Kidney glomerular epithelial cell (primary cell): ENCODE measurements at places on chromosomes 5 and 9.

DNA sequence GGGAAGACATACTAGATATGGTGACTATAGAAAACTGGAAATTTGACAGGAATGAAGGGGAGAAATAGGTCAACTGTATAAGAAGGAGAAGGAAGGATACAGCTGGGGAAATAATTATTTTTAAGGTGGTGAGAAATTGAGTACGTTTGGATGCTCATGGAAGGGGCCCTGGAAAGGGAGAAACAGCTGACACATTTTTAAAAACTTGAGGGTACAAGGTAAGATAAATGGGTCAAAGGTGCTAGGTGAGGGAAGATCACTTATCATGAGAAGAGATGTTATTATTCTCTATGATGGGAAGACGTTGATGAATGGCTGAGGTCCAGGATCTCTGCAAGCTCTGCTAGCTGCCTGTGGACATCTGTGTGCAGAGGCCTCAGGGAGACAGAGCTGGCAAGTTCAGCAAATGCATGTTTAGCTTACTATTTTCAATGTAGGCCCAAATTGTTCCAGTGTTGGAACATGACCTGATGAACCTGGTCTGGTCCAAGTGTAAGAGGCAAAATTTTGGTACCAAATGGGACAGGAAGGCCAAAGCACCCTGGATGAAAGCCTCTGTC, 181.7 kb downstream of the MTRR start:
- no peak for DNase-seq

DNA sequence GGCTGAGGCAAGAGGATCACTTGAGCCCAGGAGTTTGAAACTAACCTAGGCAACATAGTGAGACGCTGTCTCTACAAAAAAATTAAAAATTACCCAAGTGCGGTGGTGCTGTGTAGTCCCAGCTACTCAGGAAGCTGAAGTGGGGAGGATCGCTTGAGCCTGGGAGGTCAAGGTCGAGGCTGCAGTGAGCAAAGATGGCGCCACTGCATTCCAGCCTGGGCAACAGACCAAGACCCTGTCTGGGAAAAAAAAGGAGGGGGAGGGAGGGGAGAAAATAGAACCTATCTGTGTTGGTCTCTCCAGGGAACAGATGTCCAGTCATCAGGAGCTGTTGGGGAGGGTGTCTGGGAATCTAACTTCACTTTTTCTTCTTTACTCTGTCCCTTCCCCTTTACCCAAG, 24.3 kb downstream of the MAT2B start:
- no peak for DNase-seq

DNA sequence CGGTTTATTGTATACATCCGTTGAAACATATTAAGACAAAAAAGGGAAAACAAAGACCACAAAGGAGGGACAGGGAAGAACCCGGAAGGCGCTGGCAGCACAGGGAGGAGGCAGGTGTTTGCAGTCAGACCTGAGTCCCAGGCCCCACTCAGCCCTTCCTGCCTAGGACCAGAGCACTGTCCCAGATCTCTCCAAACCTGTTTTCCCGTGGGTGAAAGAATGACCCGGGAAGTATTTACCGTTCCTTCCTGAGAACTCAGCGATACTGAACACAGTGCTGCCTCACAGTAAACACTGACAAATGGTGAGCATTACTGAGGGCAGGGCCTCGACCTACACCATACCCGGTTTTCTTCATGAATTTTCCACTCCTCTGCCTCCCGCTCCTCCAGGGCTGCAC, 1.2 kb downstream of the ABO start:
- no peak for DNase-seq

DNA sequence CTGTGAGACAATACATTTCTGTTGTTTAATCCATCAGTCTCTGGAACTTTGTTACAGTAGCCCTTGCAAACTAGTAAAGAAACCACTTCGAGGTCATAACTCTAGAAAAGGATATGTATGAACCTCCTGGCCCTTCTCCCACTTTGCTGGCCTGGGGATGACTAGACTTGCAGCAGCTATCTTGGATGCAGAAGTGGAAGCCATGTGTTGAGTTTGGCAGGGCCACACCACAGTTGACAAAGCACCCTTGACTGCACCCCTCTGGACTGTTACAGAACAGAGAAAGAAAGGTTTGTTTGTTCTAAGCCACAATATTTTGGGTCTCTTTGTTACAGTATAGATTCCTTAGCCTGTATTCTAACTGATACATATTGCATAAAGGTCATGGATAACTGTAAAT, 183.2 kb upstream of the TAS2R1 start:
- DNase-seq = no peak

DNA sequence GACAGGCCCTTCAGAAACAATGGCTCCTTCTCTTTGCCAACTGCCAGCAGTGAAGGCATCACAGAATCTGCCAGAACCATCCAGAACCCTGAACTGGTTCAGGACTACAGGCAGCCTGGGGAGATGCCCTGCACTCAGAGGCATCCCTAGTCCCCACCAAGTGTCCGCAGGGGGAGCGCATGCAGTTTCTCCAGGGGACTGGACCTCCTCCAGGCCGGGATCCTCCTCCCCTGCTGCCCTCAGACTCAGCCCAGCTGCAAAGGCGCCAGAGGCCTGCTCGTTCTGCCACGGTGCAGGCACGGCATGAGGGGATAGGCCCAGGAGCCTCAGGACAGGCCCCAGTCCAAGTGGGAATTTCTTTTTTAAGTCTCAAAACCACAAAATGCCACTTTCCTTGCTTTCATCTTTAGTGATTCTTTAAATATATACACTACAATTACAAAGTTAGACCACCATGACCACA, 72.0 kb downstream of the SEMA4D start:
- DNase-seq = no peak

DNA sequence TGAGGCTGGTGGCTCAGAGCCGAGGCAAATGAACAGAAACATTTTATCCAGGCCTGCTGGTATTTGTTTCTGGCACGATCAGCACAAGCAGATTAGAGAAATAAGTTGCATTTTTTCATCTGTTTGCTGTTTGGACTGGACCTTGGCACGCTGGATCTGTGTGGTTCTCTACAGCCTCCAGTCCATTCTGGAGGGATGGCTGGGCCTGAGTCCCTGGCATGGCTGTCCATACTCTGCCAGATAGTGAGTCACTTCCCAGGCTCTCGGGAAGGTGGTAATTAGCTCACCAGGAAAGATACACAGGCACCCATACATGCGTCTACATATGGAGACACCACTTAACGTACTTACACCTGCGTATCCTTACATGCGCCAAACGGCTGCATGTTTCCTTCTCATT, 78.6 kb downstream of the SPRY4 start:
- DNase-seq = no peak

- DNase-seq = peak; percentile 27
Observed at GRCh38 chr5:144427866-144428265, 257.2 kb downstream of the KCTD16 start.

- no peak for DNase-seq
Observed at GRCh38 chr5:150562832-150563231, 54.9 kb downstream of the NDST1 start.

- no peak for DNase-seq
Observed at GRCh38 chr5:158198636-158199035, 339.7 kb upstream of the CLINT1 start.

GRCh38 chr9:135663451-135663770, 302 bp downstream of the LCN9 start:
- DNase-seq = no peak

DNA sequence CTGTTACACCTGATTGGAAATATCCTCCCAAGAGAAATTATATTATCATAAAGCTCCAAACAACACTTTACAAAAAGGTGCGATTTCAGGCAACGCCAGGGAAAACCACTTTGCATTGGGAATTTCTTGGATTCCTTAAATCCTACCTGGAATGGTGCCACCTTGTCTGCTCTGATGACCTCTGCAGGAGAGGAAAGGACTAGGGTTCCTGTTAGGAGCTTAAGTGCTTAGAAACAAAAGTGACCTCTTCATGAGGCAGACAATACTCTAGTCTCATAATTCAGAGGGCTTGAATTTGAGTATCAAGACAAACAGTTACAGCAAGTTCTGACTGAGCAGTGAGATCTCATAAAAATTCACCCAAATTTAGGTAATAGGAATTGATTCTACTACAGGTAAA, 33.9 kb upstream of the GLIS3 start:
- no peak for DNase-seq

DNA sequence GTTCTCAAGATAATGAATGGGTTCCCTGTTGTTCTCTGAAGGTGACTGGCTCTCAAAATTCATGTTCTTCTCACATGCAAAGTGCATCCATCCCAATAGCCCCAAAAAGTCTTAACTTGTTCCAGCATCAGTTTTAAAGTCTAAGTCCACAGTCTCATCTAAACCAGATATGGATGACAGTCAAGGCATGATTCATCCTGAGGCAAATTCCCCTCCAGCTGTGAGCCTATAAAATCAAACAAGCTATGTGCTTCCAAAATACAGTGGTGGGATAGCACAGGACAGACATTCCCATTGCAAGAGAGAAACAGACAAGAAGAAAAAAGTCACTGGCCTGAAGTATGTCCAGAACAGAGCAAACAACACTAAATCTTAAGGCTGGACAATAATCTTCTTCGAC, 25.4 kb downstream of the FBXO10 start:
- no peak for DNase-seq

DNA sequence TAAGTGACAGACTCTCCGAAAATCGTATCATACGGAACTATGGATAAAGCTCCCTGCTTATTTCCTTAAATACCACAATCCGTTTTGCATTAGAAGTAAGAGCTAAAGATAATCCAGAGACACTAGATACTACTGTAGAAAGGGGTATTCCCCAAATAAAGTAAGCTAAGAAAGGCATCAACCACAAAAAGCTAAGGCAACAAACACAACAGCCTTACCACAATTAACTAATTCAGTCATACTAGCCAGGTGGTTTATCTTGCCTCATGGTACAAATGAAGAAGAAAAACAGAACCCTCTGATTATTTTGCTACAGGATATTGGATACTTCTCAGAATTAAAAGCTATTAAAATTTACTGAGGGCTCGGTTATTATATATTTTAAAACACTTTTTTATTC, 14.1 kb downstream of the ERP44 start:
- no peak for DNase-seq

DNA sequence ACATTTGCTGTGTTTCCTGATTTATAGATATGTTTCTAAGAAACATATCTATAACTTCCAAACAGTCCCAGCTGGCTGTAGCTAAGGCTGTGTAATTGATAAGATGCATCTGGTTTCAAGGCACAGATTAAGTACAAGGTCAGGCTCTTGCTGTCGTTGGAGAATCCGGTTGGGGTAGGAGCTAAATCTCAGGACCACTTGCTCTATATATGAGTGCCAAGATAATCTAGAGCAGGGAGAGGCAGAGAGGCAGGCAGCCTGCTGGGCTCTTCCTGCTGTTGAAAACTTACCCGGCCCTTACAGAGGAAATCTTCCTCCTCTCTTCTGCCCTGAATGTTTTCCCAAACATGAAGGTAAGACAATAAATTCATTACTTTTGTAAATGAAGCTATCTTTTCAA, at the start of gene C7:
C7 (plus strand) TSS at position 234 of the 400 bp plus-strand sequence; CDS start at position 348, 114 bp downstream.
- no peak for DNase-seq

GRCh38 chr9:38416461-38416860, 7.8 kb downstream of the IGFBPL1 start:
- no peak for DNase-seq

DNA sequence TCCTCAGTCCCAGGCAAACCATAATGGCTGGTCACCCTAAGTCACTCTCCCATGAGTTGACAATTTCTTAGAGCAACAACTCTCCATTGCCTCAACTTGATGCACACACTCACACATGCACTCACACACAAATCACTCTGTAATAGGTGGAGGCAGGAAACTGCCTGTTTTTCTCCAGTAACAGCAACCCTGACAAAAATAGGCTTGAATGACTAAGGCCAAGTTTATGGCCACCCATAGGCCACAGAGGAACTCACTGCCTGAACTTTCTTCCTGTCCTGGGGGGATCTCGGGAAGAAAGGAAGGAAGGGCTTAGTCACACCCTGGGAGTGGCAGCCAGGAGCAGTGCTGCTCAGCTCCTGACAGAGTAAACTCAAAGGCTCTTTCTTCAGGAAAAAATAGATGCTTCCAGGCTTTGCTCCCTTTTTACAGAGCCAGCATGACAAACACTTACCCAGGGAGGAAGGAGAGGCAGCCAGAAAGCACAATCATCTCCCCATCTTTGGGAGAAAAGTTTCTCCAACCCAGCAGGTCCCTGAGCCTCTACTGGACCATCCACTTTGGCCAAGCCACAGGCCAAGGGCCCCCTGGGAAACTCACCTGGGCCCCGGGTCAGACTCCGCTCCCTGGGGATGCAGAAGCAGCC, 368 bp downstream of the SH3TC2 start:
- peak; percentile 75 for DNase-seq

DNA sequence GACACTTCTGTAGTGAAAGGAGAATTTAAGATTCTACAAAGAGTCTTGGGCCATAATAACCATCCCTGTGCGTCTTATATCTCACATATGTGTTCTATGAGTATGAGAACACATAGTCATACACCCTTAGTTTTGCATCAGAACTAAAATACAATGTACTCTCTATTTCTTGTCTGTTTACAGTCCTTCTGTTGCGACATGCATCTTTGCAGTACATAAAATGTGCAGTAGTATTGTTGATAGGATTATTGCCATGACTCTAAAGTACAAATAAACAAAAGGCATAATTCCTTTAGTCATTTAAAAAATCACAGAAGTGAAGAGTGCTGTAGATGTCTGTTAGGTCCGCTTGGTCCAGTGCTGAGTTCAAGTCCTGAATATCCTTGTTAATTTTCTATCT, 201.9 kb downstream of the NR3C1 start:
- no peak for DNase-seq

- no peak for DNase-seq
Observed at GRCh38 chr9:34362614-34363214, 14.0 kb downstream of the MYORG start.

DNA sequence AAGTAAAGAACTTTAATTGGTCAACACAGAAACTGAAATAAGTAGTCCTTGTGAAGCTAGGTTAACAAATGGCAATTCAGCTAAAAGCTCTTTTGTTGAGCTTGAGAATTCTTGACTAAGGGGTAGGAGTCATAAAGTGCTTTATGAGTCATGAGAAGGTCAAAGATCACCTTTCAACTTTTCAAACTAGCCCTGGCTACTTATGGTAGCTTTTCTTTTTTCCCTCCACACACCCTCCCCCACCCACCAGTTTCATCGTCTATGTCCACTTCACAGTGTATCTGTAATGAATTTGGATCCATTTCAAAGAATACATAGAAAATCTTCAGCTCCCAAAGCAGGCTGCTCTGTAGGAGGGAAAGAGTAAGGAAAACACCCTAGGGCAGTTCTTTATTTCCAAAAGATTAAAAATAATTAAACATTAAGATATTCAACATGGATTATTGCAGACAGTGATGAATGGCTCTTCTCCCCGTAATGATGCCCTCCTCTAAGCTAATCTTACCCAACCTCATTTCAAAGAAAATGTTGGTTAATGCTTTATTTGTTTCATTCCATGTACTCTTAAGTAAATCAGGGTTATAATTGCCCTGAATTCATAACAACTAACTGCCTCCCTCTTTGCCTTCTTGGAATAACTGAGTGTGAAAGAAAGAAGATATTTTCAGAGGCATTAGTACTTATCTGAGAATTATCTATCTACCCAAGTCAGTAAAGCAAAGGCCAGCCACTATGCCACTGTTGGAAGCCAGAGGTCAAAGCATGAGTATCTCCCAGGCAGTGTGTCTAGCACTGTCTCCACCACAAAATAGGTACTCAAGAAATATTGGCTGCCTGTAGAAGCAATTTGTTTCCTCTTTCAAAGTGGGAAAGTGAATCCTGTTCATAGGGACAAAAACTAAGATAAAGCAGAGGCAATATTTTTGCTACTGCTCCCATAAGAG, 290.6 kb downstream of the PIK3R1 start:
- DNase-seq = peak; percentile 74
